ENCODE measurements at places on chromosomes 12 and 14.

- no peak for DNase-seq
Observed at GRCh38 chr12:108768591-108769500, 37.5 kb upstream of the CORO1C start.

- DNase-seq = no peak
Observed at GRCh38 chr12:52305921-52306705, 14.8 kb upstream of the KRT81 start.

GRCh38 chr14:103391048-103391447, 5.8 kb downstream of the MARK3 start:
- DNase-seq = no peak

GRCh38 chr14:57254884-57255283, 13.8 kb downstream of the EXOC5 start:
- no peak for DNase-seq

GRCh38 chr14:59301354-59301753, 112.9 kb downstream of the DAAM1 start:
- DNase-seq = no peak

DNA sequence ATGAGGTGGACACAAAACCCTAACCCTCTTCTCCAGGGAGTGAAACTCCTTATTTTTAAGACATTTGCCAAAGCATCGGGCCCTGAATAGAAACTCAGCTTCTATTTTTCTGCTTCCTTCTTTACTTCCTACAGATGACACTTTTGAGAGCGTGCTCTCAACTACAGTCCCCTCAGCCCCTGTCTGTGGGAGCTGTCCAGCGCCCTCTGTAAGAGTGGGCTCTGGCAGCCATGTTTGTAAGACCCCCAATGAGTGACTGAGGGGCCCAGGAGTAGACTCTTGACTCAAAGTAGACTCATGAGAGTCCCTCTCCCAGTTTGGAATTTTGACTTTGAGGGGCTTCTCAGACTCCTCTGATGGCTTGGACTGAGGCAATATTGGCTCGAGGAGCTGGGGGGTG, 25.5 kb upstream of the BATF start:
- no peak for DNase-seq

- no peak for DNase-seq
Observed at GRCh38 chr12:27549801-27550652, 26.0 kb downstream of the PPFIBP1 start.

DNA sequence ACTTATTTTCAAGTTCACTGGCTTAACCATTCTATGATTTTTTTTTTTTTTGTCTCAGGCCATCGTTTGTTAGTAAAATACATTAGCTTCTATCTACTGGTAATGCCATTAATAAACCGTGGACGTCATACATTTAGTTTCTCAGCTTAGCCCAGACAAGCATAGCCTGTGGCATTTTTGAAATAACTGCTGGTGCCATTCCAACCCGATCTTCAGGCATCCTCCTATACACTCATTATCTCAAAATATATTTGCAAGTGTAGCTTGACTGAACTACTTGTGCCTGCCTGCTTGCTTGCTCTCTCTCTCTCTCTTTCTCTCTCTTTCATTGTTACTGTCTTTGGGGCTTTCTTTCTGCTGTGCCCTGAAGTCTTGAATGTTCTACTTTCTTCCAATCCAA, 12.7 kb upstream of the MBIP start:
- DNase-seq = no peak

DNA sequence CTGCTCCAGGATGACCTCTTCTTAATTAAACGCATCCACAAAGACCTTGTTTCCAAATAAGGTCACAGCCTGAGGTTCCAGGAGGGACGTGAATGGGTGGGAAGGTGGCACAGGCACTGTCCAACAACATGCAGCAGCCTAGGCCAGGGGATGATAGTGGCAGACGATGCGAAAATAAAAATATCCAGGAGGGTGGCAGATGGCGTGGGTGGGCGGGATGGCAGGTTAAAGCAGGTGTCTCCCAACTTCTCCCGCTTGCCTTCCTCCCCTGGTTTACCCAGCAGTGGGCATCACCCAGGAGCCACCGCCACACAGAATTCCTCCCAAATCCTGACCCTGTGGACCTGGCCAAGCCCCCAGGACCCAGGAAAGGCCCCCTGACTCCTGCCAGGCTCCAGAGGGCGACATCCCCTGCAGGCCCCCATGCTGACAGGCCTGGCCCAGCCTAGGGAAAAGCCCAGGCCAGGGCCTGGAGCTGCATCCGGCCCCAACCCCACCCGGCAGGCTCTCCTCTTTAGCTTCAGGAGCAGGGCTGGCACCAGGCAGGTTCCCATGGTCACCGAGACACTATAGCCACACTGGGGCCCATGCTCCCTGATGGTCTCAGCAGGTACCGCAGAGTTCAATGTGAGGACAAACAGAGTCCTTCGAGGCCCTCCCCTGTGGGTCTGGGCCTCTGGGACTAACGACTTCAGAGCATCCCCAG, 9.7 kb downstream of the NCOR2 start:
- no peak for DNase-seq

DNA sequence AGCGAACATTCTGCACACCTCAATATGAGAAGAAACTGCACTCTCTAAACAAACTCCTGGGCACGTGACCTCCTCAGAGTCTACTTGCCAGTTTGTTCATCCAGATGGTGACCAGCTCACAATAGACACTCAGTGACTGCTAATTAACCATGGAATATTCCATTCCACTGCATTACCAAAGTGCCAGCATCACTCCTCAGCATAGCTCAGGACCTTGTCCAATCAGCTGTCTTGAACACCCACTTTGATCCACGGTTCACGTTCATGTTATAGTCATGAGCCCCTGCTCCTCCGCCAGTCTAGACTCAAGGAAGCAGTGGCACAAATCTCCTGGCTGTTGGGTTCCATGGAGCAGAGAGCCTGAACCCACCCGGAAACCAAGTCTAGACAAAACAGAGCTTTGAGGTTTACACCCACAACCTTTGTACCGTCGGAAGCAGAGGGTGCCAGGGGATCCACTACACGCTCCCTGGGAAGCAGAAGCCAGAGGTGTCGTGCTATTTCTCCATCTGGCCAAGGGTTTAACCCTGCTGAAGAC, 285.3 kb downstream of the ZFP36L1 start:
- DNase-seq = no peak

DNA sequence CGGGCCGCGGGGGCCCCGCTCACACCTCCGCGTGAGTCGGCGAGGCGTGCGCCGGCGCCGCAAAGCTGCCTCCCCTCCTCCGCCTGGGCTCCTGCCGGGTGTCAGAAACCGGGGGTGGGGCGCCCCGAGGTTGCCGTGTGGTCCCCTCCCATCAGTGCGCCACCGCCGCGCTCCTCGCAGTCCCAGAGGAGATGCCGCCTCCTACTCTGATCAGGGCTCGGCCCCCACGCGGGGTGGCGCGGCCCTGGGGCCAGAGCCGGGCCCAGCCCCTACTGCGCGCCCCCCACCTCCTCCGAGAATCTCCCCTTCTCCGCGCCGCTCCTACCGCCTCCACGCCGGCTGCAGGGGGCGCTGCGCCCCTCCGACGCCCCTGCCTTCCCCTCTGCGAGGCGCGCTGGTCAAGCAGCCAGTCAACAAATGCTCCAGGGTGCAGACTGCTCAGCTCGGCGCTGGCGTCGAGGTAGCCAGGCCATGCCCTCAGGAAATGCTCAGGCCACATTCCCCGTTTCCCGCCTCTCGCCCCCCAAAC, 467 bp upstream of the JAG2 start:
- no peak for DNase-seq

- no peak for DNase-seq
Observed at GRCh38 chr12:118259079-118259478, 113.6 kb downstream of the TAOK3 start.

GRCh38 chr12:52837413-52837741, 3.3 kb upstream of the KRT79 start:
- no peak for DNase-seq

DNA sequence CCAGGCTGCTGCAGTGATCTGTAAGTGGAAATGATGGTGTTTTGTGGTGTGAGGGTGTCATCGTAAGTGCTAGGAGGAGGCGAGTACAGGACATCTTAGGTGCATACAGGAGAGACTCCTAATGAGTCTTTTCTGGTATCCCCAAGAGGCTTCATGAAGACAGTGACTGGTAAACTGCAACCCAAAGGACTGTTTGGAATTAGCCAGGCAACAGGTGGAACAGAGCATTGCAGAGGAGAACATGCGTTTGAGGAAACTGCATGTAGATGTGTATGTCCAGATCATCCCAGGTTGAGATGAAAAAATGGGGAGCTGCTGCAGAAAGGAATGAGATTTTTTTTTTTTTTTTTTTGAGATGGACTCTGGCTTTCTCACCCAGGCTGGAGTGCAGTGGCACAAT, 5.4 kb downstream of the ACAD10 start:
- no peak for DNase-seq

- DNase-seq = no peak
Observed at GRCh38 chr12:24424376-24424775, 474.9 kb upstream of the SOX5 start.

DNA sequence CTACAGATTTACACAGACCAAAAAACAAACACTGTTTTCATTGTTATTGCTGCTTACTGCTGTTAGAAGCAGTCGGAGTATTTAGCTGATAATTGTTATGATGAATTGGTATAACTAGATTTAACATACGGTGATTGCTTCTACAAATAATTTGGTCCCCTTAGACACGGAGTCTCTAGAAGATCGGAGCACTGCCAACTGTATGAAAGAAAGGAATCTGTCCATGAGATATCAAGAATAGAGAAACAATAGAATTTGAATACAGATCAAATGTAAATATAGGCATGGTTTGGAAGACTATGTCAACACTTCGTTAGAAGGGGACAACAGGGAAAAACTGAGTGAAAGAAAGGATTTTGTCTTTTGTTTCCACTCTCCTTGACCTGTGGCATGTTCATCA, 110.9 kb downstream of the PPP2R5E start:
- DNase-seq = no peak

DNA sequence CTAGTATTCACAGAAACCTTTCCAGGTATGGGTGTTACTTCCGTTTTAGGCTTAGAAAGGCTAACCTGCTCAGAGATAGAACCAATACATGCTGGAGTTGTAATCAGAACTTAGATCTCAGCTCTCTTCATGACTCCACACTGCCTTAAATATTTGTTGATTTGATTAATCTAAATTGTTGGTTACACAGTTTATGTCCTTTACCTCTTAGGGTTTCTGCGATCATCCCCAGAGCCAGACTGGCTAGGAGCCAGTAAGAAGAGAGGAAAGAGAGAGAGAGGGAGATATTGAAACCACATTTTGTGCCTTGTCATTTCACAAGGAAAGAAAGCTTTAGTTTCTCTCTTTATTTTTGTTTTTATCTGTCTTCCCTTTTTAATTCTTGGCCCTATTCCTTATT, 16.8 kb upstream of the MGP start:
- no peak for DNase-seq

Measured in stimulated activated CD4-positive, alpha-beta T cell treated with anti-CD3 and anti-CD28 coated beads, Interleukin-12 subunit alpha, Interleukin-12 subunit beta, amount 100 ng/mL, for 48 hours (primary cell).